Nucleus accumbens (tissue), 56 donors: ENCODE measurements at places on chromosomes 12 and 14.

- no peak for DNase-seq
These were observed 130.6 kb upstream of the MYF6 start for GRCh38 chr12:80576641-80577418.

- peak; percentile 92 for DNase-seq
These were observed at the start of gene EGLN3 for GRCh38 chr14:33950320-33951182. Gene EGLN3, minus strand, starts transcription at chr14:33951074. Its CDS starts 322 bp downstream, at chr14:33950752.

- no peak for DNase-seq
These were observed 81.8 kb downstream of the DUSP6 start for GRCh38 chr12:89270548-89270947.

- no peak for DNase-seq
These were observed 1.0 kb downstream of the RASAL1 start for GRCh38 chr12:113134521-113134951.

DNA sequence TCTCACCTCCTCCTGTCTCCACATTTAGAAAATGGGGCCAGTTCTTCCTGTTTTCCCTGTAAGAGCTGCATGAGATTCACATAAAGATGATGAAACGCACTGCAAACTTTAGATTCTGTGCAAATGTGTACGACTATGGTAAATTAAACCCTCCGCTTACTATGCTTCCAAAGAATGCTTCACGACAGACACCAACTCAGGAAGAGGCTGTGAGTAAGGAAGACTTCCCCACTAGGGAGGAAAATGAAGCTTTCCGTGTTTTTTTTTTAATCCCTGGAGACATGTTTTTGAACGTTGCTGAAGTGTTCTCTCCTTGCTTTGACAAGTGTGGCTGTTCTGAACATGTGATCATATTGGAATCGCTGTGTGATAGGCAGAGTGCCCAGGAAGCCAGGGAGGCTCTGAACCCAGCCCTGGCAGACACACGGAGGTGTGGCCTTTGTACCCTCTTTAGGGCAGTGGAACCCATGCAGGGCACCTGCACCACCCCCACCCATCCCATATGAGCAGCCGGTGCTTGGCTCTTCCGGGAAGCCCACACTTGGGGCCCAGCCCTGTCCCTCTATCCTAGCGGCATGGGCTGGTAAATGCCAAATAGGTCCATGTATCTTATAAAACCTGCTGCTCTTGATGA is 7.5 kb upstream of the SYNE3 start:
- DNase-seq: no peak

DNA sequence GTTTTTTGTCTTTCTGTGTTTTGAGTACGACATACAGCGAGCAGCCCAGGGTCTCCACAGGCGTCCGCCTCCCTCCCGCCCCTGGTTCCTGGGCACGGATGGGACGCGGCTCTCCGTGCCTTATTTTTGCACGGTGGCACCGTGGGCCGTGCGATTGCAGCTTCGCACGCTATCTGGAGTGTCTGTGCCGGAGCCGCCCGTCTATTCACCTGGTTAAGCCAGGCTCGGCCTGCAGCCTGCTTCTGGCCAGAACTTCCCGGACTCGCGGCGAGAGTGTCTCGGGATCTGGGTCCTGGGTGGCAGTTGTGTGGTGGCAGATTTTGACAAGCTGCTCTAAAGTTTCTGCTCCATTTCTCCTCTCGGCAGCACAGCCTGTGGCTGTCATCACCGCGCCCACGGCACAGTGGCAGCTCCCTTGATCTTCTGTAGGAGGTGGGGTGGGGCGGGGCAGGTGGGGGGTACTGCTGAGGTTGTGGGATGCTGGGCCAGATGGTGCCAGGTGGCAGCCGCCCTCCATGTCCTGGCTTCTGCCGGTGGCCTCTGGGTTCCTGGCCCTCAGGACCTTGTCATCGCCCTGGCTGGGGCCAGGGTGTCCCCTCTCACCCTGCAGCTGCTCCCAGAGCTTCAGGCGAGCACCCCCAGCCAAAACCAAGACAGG is 2.9 kb downstream of the MMP17 start:
- peak; percentile 48 for DNase-seq

GRCh38 chr12:103626498-103626897 is 39.4 kb downstream of the STAB2 start:
- DNase-seq: no peak

DNA sequence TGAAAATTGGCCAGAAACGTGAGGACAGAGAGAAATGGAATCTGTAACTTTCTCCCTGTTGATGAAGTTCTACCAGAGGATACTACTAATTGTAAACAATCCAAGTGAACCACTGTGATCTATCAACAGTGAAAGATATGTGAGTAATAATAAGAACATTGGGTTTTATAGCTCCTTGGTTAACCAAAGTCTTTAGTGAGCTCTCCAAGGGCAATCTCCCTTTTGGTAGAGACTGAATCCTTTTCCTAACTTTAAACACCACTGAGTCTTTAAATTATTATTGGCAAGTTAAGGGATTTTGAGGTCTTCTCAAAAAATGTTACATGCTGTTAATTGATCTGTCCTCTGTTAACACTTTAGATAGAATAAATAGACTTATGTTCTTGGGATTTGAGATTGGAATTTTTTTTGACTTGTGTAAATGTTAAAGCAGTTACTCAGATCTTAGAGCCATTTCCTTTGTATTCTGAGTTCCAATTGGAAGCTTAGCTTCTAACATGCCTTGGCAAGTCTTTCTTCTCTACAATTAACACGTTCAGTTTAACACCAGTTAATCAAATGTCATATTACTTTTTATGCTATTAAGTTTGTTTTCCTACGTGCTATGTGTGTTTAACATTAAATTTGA is 338.2 kb upstream of the DDHD1 start:
- no peak for DNase-seq

GRCh38 chr12:71158361-71158882 is 623 bp upstream of the TSPAN8 start:
- no peak for DNase-seq

GRCh38 chr12:81440001-81440400 is 319.1 kb downstream of the PPFIA2 start:
- DNase-seq: no peak

- no peak for DNase-seq
These were observed 42.5 kb downstream of the PKP2 start for GRCh38 chr12:32854097-32854496.

GRCh38 chr12:88142610-88142991 is 494 bp downstream of the TMTC3 start:
- no peak for DNase-seq

DNA sequence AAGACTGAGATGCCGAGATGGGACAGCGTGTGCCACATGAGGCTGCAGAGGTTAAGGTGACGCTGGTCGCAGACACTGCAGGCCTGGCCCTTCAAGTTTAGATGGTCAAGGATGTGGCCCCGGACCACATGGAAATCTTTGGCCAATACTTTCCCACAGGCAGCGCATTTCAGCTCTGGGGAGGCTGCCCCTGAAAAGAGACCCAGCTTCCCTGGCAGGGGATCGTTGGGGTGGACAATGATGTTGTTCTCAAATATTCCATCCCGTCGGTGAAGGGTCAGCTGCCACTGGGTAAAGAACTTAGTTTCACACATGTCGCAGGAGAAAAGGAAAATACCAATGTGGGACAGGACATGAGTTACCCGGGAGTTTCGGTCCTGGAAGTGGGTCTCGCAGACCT is 3.0 kb downstream of the ZBTB39 start:
- DNase-seq: no peak

DNA sequence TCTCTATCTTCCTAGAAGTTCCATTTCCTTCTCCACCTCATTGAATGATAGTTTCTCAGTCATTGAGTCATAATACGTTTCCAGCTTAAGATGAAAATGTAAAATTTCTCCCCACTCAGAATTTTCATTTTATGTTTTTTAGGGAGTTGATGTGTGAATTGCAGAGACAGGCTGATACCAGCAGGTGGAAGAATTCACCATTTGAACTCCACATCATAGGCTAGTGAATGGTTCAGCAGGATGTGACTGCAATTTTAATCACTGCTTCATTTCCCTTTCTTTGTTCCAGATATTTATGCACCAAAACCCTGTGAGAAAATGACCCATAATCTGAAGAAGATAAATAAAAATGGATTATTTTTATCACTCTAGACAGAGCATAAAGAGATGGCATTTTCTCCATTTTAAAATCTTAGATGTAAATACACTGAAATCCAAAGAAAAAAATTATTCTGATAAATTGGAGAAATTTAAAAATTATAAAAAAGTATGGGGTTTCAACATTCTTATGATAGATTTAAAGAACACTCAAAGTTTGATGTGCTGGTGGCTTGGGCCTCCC is 10.6 kb upstream of the PYGL start:
- no peak for DNase-seq

- no peak for DNase-seq
These were observed 196.3 kb downstream of the EPS8 start for GRCh38 chr12:15592934-15593333.

DNA sequence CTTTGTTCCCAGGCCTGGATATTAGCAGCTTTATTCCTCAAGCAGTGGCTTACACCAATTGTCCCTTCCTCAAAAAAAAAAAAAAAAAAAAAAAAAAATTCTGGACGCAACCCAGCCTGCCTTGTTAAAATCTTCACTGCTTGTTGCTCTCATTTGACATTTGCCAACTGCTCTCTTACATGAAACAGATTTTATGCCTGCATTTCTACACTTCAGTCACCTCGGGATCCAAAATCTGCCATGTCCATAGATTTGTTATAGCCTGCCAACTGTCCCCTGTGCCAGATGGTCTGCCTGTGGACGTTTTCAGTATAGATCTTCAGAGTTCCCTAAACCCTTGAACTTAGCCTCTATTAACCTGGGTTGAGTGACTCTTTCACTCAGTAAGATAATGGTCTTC is 651.5 kb downstream of the FSCB start:
- no peak for DNase-seq

GRCh38 chr14:76090616-76091391 is 60.9 kb upstream of the GPATCH2L start:
- no peak for DNase-seq

GRCh38 chr14:94548131-94548998 is 12.9 kb upstream of the SERPINA4 start:
- DNase-seq: no peak

GRCh38 chr12:80761838-80762237 is 45.1 kb downstream of the MYF5 start:
- DNase-seq: no peak

DNA sequence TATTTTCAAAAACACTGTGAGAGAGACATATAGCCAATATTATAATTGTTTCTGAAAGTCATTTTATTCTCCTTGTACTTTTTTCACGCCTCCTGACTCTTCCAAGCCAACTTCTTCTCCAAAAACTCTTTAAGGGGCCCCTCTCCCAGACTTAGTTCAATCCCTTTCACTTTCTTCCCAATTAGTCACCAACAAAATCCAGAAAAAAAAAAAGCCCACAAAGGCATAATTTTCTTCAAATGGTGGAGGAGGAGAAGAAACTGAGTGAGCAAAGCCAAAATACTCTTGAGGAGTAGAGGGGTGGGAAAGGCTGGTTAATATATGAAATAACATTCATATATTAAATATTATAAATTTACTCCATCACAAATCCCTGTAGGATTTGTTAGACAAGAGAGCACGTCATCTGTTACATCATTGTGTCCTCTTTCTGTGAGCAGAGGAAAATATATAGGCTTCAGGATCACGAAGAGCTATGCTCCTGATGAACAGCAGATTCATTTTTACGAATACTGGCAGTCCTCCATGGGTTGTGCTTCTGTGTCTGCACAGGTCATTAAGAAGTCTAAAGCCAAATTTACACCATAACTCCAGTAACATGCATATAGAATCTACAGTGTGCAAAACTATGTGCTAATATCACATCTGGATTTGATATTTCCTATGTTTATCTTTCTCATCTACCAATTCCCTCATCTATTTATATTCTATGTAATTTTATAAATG is 25.9 kb upstream of the NID2 start:
- DNase-seq: no peak

DNA sequence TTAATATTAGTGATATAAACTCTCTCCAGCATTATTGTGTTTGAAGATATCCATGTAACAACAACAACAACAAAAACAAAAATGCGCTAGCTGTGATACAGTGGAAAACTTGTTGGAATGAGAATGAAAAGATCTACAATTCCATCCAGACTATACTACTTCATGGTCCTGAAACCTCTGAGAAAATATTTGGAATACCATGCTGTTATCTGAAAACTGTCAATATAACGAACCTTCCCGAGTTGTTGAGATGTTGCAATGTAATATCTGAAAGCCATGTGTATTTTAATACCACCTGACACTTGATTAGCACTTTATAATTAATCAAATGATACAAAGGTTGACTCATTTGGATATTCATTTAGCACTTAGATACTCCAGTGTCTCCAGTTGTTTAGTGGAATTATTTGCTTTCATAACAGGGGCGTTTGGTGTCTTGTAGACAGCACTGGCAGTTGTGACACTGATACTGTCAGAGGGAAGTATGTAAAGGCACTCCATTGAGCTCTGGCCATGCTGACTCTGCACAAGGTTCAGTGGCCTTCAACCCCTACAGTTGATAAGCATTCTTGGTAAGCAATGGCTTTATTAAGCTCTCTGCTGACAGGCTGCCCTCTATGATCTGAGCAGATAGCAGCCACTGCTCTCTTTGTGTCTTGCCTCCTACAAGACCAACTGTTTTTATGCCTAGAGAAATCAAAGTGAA is 447.1 kb upstream of the SEL1L start:
- DNase-seq: no peak

DNA sequence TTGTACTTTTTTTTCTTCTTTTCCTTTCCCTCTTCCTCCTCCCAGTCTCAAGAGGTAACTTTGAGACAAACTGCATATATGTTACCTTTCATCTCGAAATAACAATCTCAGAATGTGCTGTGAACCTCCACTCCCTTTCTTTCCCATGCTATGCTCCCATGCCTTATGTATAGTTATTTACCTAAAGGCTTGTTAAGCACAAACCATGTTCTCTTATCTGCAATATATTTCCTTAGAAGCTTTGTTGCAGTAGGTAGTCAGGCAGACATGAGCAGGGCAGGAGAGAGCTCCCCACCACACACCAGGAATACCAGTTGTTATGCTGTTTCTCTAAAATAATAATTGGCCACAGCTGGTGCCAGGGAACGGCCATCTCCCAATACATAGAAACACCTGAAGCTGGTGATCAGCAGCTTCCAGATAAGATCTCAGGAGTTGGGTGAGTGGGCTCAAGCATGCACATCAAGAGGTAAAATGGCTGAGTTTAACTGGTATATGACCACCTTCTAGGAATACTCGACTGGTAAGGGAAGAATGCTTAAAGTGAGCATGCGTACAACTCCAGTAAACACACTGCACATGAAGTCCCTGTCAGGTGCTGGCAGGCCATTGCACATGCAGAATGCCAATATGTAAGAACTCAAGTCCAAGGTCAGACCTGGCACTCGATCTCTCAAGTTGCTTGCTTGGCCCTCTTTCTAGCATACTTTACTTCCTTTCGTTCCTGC is 14.8 kb upstream of the DHRS2 start:
- no peak for DNase-seq

GRCh38 chr12:106251631-106252455 is 4.0 kb upstream of the CKAP4 start:
- DNase-seq: no peak

- no peak for DNase-seq
These were observed 26.6 kb downstream of the NINJ2 start for GRCh38 chr12:636632-637031.

DNA sequence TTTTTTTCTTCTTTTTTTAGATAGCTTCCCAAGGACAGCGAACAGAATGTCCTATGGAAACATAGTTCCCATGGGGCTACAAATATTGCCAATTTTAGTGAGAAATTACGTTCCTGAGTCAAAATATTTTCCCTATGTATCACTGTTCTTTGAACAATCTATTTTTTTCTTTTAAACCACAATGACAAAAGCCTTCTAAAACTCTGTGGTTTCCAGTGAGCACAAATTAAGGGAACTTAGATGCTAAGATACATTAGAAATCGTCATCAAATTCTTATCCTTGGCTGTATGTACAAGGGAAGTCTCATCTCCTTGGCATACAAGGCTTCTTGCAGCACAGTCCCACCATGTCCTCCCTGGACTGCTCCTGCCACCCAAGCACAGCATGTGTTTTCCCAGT is 17.9 kb downstream of the CPM start:
- no peak for DNase-seq
